NCI-H1105 treated with DMSO at 0.1 percent for 48 hours (cell line): ENCODE measurements at places on chromosomes 4 and X.

GRCh38 chr4:137310593-137311490, 221.5 kb downstream of the PCDH18 start:
- DNase-seq = no peak

- DNase-seq = no peak
These were observed 241.4 kb upstream of the ANXA3 start for GRCh38 chr4:78310007-78310739.

DNA sequence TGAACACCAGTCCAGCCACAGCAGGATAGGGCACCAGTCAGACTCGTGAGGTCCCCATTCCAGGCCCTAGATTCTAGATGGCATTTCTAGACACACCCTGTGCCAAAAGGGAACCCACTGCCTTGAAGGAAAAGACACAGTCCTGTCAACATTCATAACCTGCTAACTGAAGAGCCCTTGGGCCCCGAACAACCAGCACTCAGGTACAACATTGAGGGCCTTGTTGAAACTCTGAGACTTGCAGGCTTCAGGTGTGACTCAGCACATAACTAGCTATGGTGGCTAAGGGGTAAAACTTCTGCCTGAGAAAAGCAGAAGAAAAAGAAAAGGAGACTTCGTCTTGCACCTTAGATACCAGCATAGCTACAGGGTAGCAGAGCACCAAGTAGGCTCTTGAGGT, 252.9 kb upstream of the GRID2 start:
- DNase-seq = no peak

DNA sequence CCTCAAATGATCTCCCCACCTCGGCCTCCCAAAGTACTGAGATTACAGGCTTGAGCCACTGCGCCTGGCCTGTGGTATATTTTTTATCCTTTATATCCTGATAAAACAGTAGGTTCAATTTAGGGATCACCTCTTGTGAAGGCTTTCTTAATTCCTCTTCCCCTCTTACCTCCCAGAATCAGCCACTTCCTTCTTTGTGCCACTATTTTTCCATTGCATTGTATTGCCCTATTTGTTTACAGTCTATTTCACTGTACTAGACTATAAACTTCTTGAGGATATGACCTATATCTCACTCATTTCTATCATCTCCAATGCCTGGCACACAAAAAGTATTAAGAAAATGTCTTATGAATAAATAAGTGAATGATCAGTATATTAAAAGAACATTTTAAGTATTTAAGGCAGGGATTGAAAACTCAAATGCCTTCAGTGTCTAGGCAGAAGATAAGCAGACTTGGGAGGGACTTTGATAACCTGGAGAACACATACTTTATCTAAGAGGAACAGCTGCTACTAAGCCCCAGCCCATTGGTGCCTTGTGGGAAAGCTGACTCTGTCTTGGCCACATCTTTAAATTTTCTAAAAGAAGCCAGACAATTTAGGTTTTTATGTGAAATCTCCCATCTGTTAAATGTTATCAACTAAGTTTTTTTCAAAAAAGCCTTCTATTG, 82.3 kb upstream of the OGT start:
- no peak for DNase-seq

DNA sequence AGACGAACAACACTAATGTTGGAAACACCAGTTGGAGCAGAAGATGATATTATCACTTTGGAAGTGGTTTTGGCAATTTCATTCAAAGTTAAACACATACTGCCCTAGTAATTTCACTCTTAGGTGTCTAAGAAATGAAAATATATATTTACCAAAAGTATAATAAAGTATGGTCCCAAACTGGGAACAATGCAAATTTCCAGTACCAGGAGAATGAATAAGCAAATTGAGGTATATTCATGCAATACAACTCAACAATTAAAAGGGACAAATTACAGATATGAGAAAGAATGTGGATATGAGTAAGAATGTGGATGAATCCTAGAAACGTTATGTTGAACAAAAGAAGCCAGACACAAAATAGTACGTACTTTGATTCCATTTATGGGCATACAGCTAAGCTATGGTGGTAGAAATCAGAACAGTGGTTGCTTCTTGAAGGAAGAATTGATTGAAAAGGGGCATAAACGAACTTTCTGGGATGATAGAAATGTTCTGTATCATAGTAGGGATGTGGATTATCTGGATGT, 10.0 kb downstream of the ELMOD2 start:
- no peak for DNase-seq

DNA sequence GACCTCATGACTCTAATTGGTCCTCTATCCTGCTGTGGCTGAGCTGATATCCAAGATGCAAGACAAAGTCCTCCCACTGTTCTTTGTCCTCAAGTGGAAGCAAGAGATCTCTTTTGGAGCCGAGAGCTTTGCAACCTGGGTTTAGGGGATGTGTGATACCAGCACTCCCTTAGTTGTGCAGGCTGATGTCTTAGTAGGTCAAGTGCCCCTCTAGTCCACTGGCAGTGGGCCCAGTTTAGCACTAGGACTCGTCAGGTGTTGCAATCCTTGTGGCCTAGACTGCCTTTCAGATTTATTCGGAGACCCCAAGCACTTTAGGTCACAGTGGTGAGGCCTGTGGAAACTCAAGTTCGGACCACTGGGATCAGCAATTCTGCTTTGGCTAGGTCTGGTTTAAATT, 64.0 kb downstream of the GPRASP3 start:
- no peak for DNase-seq

DNA sequence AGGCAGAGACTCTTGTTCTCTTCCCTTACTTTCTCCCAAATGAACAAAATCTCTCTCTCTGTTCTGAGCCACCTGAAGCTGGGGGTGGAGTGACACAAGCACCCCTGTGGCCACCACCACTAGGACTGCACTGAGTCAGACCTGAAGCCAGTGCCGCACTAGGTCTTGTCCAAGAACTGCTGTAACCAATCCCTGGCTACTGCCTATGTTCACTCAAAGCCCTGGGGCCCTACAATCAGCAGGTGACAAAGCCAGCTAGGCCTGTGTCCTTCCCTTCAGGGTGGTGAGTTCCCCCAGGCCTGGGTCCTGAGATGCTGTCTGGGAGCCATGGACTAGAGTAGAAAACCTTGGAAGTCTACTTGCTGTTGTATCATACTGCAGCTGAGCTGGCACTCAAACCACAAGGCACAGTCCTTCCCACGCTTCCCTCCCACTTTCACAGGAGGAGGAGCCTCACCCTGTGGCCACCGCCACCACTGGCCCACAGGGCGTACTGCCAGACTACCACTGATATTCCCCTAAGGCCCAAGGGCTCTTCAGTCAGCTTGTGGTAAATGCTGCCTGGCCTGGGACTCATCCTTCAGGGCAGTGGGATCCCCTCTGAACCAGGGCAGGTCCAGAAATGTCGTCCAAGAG, 119.1 kb downstream of the RTL9 start:
- DNase-seq = no peak

DNA sequence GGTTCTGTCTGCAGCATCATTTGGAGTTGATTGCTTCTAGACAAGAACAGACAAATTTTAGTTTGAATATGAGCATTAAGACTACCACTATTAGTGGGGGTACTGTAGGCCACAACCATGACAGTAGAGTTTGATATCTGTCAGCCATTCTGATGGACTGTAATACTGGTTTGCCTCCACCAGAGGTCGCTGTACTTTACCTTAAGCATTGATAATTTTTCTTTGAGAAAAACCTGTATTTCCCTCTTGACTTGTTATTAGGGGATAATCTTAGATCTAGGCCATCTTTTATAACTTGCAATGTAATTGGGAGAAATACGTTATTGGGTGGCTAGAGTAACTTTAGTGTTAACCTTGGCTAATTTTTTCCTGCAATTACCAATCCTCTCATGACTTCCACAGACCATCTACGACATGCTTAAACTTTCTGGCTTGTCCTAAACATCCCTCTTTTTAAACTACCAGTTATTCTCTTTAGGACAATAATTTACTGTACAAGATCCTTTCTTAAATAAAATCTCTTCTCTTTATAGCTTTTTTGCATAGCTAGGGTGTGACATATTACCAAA, 562.4 kb downstream of the MAGEB5 start:
- no peak for DNase-seq

DNA sequence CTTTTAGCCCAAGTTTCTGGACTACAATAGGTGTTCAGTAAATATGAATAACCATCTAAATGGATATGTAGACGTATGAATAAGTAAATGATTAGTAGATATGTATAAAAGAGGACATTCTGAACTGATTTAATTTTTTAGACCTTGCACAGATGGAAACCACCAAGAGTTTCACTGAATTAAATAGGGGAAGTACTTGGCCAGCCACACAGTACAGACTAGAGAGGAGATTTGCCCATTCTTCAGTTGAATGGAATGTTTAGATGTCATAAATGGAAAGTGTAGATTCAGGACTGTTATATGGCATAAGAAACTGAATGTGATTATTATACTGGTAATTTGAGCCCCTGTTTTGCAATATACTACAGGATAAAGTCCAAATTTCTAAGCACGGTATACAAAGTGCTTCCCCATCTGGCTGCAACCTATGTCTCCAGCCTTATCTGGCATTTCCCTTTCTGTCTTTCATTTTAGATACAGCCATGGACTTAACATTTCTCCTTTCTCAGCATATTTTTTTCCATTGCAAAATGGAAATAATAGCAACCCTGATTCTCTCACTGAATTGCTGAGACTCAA, 137.8 kb upstream of the HS3ST1 start:
- DNase-seq = no peak

GRCh38 chr4:186553717-186554116, 1.6 kb downstream of the MTNR1A start:
- no peak for DNase-seq

DNA sequence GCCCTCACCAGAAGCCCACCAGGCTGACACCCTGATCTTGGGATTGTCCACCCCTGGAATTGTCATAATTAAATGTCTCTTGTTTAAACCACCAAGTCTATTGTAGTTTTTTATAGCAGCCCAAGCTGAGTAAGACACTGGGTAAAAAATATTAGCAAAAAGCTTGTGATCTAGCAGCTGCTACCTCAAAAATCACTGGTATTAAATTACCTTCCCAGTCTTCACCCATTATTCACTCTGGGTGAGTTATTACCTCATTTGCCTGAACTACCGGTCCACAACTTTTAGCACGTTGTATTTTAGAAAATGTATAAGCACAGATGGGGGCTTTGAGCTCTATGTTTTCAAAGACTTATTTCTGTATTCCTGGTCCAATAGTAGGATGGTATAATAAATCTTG, 12.0 kb upstream of the TRIM61 start:
- no peak for DNase-seq

GRCh38 chr4:154039435-154040343, 250.8 kb upstream of the SFRP2 start:
- DNase-seq = peak; percentile 90

GRCh38 chr4:2332201-2332975, 70.5 kb upstream of the MXD4 start:
- DNase-seq = no peak

- no peak for DNase-seq
These were observed 72.7 kb upstream of the BOD1L1 start for GRCh38 chr4:13700021-13700857.

GRCh38 chr4:62618042-62618441, 1417.9 kb downstream of the ADGRL3 start:
- DNase-seq = no peak

- no peak for DNase-seq
These were observed 41.5 kb upstream of the BMP2K start for GRCh38 chr4:78734441-78735162.

GRCh38 chr4:74394476-74395136, 29.7 kb downstream of the EREG start:
- no peak for DNase-seq
